ENCODE measurements at places on chromosomes 2 and 18.

GRCh38 chr2:187943772-187944369, 347.8 kb upstream of the GULP1 start:
- no peak for DNase-seq

- DNase-seq, result no peak
These were observed 1.3 kb downstream of the TAF1B start for GRCh38 chr2:9844576-9844975.

- no peak for DNase-seq
These were observed 122.3 kb upstream of the FHL2 start for GRCh38 chr2:105521176-105521575.

GRCh38 chr2:112157472-112157871, 19.3 kb downstream of the FBLN7 start:
- DNase-seq, result no peak

DNA sequence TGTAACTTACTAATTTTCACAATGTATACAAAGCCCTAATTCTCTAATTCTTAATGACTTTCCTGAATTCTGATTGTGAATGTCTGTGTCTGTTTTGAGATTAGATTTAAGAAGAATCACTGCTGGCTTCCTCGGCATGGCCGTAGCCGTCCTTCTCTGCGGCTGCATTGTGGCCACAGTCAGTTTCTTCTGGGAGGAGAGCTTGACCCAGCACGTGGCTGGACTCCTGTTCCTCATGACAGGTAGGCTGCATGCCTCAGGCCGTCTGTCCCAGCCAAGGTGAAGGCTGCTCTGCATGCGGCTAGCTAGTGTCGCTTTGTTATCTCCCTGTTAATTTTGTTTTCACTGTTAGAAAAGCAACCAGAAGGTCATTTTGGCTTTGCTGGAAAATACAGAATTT, 41.2 kb downstream of the TMEM178A start:
- DNase-seq, result no peak

DNA sequence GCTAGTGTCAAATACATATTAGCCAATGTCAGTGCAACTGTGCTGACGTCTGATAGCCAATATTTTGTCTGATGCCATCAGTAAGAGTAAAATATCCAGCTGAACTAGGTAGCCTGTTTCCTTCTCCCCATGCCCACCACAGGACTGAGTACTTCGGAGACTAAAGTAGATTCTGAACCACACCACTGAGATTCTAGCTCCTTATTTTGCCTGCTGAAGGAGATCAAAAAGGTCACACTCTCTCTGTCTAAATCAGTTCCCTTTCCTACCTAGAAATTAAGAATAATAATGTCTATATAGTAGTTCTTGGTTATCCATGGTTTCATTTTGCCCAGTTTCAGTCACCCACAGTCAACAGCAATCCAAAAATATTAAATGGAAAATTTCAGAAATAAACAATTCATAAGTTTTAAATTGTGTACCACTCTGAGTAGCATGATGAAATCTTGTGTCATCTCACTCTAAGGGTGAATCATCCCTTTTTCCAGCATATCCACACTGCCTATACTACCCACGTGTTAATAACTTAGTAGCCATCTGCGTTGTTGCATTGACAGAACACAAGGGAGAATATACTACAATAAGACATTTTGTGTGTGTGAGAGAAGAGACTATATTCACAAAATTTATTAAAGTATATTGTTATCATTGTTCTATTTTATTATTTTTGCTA, 1043.3 kb upstream of the PIK3C3 start:
- DNase-seq, result no peak

- DNase-seq, result no peak
These were observed 42.0 kb downstream of the GPR45 start for GRCh38 chr2:105283532-105283931.

DNA sequence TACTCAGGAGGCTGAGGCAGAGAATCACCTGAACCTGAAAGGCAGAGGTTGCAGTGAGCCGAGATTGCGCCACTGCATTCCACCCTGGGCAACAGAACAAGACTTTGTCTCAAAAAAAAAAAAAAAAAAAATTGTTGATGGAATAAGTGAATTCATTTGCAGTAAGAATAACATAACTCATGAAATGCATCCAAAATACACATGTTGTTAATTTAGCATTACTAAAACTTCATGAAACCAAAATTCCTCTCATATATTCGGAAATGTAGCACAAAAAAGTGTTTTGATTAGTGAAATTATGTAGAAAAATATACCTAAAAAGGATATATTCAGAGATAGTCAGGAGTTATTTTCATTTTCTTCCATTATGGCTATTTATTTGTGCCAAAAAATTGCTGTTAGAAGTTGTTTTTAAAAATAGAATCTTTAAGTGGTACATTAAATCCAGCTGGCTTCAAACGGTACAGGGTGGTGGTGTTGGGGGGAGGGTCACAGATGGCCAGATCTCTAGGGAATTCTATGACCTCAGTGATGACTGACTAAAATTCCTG, 78.2 kb upstream of the UGP2 start:
- DNase-seq, result no peak

DNA sequence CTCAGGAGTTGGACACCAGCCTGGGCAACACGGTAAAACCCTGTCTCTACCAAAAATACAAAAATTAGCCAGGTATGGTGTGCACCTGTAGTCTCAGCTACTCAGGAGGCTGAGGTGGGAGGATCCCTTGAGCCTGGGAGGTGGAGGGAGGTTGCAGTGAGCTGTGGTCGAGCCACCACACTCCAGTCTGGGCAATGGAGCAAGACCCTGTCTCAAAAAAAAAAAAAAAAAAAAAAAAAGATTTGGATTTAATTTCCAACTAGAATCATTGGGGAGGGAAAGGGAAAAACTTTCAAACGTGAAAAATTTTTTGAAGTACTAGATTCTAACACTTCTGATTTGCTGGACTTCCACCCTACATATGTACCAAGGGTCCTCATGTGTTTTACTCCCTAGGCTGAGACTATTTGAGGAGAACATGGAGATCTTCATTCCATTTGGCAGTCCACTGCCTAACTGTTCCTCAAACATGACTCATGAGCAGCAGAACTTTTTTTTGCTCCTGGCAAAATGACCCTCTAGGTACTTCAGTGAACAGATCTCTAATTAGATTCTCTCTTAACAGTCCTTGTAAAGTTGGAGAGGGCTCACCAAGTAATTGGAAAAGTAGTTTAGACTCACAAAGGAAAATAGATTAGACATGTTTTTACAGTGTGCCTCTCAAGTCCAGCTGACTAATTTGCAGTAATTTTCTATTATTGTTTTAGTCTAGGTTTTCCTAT, 267.6 kb downstream of the METTL4 start:
- no peak for DNase-seq

DNA sequence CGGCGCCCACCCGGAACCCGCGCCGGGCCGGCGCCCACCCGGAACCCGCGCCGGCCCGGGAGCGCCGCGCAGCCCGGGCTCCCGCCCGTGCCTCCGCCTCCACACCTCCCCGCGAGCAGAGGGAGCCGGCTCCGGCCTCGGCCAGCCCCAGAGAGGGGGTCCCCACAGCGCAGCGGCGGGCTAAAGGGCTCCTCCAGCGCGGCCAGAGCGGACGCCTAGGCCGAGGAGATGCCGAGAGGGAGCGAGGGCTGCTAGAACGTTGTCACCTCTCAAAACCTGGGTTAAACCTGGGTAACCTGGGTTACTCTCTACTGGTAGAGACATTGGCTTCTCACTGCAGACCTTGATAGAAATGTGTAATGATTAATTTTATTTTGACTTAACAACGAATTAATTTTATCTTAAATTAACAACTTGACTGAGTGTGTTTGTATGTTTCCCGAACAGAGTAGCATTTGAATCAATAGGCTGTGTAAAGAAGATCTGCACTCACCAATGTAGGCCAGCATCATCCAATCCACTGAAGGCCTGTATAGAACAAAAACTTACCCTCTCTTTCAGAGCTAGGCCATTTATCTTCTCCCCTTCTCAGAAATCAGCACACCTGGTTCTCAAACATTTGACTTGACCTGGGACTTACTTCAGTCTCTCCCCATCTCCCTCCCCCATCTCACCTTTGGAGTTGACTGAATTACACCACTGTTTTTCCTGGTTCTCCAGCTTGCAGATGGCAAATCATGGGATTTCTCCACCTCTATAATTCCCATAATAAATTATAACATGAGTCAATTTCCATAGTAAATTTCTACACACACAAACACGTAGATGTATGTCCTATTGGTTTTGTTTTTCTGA, 242.7 kb downstream of the ASXL3 start:
- no peak for DNase-seq

GRCh38 chr2:138018866-138019688, 54.8 kb downstream of the HNMT start:
- no peak for DNase-seq

- no peak for DNase-seq
These were observed 98.0 kb downstream of the CCDC138 start for GRCh38 chr2:108884619-108885018.

DNA sequence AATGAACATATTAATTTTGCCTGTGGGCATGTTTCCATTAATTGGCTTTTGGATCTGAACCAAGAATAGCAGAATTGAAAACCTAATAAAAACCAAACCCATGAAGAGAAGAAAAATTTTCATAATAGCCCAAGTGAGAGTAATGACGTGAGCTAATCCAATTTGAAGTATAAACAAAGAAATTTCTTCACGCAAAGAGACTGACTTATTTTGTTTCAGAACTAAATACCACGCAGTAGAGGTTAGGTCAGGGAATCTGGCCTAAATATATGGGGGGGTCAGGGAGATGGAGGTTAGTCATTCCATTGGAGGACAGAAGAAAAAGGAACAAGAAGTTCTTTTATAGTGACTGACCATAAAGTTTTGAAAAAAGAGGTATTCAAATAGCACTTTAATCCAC, 94.1 kb upstream of the CYP1B1 start:
- no peak for DNase-seq

DNA sequence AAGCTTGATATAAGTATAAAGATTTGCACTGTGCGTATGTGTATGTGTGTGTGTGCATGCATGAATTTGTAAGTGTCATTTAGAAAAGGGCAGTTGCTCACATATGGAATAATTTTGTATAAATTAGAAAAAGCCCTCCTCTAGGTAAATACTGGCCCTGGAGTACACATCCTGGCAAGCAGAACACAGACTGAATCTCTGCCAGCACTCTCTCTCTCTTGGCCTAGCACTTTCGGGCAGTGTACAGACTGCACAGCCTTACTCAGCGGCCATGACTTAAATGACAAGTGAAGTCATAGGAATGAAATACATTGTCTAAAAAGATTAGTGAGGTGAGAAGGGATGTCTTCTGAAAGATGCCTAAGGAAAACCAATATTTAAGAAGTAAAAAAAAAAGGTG, 214.1 kb downstream of the RDH14 start:
- DNase-seq, result no peak

DNA sequence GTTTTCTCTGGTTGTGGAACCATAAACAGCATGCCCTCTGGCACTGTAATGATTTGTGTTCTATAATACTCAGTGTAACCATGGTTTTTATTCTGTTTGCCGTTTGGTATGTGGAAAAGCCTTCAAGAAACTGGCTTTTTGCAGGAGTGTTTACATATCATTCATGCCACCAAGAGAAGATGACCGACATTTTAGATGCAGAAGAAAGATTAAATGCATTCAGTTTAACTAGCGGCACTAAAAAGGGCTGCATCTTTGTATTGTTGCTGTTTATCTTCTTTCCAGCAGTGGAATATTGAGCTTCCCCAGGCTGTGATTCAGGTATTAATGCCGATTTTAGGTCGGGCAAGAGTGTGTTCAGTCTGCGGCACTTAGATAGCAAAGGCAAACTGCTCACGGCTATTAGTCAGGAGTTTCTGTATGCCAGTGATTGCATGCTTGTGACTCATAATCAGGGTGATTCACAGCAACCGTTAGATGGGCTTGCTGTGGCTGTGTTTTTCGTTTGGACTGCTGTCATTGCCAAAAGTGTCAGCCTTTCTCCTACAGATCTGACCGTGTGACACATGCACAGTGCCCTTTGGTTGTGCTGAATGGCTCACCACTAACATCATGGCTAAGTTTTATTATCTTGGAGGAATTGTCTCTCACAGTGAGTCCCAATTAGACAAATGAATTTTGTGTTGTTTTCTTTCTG, 479.7 kb downstream of the PARD3B start:
- DNase-seq, result no peak

DNA sequence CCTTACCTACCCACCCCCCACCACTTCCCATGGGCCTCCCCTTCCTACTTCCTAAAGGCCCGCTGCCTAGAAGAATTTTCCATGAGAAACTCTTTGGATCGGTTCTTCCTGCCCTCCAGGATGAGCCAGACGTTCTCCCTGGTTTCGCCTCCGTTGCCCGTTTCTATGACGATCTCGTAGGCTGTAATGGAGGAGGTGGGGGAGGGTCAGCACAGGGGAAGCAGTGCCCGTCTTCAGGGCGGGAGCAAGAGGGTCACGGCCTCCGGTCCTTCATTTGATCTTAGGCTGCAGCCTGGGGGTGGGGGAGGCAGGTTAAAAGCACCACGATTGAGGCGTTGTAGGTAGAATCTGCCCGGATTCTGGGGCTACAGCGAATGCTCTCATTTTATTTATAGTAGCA, 172.0 kb downstream of the LOXHD1 start:
- no peak for DNase-seq

GRCh38 chr2:127479866-127480743, 46.2 kb downstream of the IWS1 start:
- no peak for DNase-seq

DNA sequence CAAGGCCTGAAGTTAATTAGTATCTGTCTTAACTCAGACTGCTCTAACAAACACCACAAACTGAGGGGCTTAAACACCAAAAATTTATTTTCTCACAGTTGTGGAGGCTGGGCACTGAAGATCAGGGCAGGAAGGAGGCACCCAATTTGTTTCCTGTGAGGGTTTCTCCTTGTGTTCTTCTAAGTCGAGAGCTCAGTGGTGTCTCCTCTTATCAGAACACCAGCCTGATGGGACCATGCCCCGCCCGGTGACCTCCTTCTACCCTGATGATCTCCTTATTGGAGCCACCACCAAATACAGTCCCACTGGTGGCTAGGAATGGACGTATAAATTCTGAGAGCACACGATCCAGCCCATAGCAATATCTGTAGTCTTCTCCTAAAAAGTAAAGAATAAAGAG, 20.5 kb downstream of the TMEM18 start:
- no peak for DNase-seq

DNA sequence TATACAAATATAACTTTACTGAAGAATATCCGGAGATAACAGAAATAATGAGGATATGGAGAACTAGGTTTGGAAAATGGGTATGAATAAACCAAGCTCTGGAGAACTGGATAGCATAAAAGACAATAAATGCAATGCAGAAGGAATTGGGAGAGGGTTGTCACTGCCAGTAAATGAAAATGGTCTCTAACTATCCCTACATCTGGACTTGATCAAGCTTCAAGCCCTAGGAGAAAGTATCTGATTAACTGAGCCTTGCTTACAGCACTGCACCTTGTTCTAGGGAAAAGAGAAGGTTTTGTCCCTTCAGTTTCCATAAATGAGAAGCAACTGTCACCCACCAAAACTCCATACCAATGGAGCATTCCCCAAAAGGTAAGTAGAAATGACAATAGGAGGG, 514.6 kb upstream of the ZEB2 start:
- DNase-seq, result no peak

DNA sequence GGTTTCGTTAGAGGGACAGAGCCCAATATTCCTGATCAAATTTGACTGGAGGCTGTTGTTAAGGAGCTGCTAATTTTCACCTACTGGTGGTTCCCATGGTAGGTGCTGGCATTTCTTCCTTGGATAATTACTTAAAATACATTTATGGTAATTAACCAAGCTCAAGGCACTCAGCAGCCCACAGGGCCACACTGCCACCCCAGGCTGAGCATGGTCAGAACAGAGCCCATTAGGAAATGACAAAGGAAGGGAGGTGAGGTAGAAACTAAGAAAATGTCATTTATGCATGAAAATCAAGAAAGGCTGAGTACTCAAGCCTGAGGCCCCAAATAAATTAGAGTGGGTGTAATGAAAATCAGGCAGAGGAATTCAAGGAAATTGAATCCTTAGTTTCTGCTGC, 510.2 kb upstream of the GYPC start:
- no peak for DNase-seq

Data from effector CD8-positive, alpha-beta T cell (primary cell).